ENCODE measurements at places on chromosomes 4 and X.

DNA sequence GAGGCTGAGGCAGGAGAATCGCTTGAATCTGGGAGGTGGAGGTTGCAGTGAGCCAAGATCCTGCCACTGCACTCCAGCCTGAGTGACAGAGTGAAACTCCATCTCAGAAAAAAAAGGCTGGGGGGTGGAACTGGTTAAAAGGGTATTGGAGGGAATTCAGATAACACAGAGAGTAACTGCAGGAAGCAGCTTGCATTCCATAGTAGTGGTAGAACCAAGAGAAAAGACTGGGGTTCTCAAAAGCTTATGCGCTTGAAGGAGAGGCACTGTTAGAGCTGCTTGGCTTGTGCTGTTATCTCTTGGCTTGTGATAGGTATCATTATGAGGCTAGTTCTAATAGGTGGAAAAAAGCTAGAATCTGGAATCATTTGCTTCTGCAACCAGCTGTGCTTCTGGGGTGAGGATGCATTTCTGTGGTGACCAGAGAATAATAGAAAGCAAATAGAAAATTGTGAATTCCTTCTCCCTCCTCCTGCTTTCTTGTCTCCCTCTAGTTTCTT is 91.2 kb upstream of the ELOVL6 start:
- no peak for DNase-seq

DNA sequence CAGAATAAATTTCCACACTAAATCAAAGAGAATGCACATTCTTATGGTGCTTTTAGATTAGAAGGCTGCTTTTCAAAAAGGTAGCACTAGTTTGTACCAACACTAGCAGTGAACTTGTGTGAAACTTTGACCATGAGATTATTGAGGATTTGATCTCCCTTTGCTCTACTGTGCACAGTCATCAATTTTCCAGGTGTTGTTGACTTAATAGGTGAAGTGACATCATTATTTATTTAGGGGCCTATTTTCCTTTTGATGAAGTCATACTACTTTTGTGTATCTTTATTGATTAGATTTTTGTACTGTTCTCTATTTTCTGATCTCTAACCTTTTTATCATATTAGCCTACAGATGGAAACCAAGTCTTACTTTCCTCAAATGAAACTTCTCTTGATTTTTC is 507.9 kb upstream of the LCORL start:
- no peak for DNase-seq

DNA sequence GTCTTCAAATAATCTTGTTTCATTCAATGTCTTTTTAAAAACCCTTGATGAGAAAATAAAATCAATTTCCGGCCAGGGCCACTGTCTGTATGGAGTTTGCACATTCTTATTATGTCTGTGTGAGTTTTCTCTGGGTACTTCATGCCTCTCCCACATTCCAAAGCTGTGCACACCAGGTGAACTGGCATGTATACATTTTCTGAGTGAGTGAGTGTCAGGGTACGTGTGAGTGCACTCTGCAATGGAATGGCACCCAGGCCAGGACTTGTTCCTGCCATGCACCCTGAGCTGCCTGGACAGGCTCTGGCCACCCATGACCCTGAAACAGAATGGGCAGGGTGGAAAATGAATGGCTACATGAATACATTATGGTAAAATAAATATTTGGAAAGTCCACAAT is 61.3 kb downstream of the UBE2NL start:
- DNase-seq, result no peak

DNA sequence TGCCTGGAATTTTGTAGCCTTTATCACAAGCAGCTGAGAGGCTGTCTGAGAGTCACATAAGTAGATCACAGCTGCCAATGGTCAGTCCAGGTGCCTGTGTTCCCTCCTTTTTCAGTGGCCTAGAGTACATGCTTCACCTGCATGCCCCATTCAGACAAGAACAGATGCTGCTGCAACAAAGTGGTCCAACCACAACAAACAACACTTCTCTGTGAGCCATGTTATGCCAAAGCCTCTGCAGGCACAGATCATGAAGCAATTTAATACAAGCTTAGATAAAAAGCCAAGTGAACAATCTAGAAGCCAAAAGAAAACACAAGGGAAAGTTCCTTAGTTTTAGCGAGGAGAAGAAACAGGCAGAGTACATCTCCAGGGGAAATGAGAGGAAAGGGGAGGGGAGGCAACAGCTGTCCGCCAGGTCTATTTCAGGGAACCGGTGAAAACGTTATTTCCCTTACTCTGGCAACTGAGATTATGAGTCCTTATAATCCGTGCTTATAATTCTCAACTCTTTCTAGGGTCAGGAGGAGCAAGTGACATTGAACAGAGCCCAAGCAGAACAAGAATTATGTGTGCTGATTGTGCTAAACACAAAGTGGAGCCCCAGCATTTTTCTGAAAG is 92.6 kb downstream of the TSPAN5 start:
- no peak for DNase-seq

DNA sequence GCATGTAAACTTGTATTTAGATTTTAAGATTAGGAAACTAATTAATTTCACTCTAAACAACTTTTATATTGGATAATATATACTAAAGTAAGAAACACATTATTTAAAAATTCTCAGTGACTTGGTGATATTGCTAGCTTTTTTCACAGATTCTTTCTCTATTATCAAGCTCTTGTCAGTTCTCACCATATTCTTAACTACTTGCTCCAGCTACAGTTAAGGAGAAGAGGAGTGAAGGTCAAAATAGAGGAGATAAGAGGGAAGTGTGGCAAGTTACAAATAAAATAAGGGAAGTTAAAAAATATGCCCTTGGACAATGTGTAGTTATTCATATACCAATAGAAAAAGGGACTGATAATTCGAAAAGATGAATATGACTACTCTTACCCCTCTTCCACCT is 34.7 kb upstream of the NAF1 start:
- DNase-seq, result no peak

- no peak for DNase-seq
Observed at GRCh38 chr4:157222771-157223160, 2.2 kb downstream of the GRIA2 start.

GRCh38 chr4:142840516-142841123 is 5.5 kb downstream of the INPP4B start:
- no peak for DNase-seq

- DNase-seq, result no peak
Observed at GRCh38 chr4:36042122-36042970, 202.0 kb downstream of the ARAP2 start.

DNA sequence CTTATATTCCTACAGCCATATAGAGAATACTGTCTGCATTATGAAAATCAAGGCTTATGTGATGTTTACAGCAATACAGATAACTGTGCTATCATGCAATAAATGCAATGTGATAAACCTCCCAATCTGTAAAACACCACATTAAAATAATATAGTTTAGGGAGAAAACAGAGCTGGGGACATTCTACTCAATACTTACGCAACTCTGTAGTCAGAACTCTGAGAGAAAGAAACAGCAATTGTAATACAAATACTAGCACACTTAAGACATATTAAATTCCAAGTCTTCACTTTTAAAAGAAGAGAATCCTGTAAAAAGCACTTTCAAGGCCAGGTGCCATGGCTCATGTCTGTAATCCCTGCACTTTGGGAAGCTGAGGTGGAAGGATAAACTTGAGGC is 61.4 kb downstream of the ANKRD17 start:
- DNase-seq, result no peak

DNA sequence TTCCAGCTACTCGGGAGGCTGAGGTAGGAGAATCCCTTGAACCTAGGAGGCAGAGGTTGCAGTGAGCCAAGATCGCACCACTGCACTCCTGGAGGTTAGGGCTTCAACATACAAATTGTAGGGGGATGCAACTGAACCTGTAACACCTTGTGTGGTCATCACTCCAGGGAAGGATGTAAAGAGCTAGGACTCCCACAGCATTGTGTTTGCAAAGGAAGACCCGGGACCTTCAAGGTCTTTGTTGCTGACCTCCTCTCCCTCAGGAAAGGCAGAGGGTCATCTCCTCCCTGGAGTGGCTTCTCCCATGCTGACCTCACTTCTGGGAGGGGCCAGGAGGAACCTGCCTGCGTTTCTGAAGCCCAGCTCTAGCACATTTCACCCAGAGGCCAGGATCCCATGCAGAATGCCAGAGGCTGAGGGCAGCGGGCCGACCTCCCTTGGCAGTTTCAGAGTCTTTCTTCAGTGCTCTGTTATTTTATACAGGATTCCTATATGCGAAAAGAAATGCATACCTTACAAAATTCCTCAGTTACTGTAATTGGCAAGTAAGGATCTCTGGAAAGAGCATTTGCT is 80.2 kb downstream of the HTRA3 start:
- no peak for DNase-seq

- DNase-seq, result no peak
Observed at GRCh38 chr4:157700898-157701694, 471.7 kb downstream of the GASK1B start.

DNA sequence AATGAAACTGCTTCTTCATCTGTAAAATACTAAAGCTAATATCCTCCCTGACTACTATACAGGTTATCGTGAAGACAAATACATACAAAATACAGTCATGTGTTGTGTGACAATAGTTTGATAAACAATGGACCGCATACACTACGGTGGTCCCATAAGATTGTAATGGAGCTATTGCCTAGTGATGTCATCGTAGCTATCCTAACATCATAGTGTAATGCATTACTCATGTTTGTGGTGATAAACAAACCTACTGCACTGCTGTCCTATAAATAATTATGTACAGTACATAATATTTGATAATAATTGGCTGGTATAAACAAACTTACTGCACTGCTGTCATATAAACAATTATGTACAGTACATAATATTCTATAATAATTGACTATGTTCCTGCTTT is 5.6 kb upstream of the NEIL3 start:
- DNase-seq, result no peak

DNA sequence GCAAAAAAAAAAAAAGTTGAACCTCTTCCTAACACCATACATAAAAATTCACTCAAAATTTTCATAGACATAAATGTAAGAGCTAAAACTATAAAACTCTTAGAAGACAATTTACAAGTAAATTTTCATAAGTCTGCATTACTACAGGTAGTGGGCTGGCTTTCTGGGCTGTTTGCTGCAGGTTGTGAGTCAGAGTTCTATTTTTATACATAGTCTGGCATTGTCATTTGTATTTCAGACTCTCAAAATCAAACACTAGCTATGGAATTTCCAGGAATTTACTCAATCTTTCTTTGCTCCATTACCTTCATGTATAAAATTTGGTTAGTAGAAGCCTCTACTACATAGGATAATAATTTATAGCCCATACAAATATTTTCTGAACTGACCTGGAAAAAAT is 227.2 kb downstream of the COX18 start:
- no peak for DNase-seq

- DNase-seq, result no peak
Observed at GRCh38 chr4:108301545-108302251, 133.0 kb upstream of the LEF1 start.

DNA sequence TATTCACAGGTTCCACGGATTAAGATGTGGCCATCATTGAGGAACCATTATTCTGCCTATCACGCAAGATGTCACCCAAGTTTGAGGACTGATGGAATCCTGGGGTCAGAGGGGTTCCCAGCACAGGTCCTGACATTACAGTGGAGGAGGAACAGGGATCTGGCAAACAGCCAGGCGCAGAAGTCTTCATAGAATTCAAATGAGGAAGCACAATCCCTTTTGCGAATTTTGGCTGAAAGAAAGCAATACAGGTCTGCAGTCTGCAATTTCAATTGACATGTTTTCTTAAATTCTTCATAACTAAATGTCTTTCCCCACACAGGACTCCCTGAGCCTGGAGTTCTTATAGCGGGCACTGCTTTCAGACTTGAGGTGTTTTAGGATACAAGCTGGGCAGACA is 14.5 kb downstream of the DOCK11 start:
- DNase-seq, result no peak

DNA sequence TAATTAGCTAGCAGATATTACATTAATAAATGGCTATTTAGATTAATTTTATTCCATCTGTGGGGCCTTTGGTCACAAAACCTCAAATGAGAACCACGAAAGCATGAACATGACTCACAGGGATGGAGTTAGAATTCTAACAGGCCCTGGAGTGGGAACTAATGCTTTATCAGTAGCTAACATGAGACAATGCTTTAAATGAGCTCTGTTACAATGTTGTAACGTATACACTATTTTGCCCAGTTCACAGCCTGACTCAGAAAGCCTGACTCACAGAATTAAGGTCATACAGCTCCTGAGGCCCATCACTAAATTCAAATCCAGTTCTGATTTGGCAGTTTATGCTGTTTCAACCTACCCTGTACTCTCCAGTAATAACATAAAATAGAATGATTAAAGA is 23.2 kb downstream of the VEGFC start:
- DNase-seq, result no peak

DNA sequence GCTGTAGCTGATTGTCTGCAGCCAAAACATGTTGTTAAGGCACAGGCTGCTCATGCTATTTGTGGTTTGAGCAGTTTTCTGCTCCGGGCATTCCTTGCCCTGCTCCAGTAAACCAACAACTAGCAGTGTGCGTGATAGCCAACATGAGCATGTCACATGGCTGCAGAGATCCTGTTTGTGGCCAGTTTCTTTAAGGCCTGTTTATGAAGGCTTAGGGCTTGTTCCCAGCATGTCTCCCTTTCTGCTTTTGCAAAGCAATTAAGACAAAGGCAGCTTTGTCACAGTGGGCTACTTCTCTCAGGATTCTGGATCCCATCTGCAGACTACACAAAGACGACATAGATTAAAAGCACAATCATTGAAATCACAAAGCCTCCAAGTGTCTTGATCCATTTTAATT is 160.5 kb downstream of the ZNF518B start:
- DNase-seq, result no peak

- no peak for DNase-seq
Observed at GRCh38 chrX:76279007-76279406, 106.1 kb downstream of the PBDC1 start.

- no peak for DNase-seq
Observed at GRCh38 chr4:5822619-5823018, 70.3 kb downstream of the CRMP1 start.

DNA sequence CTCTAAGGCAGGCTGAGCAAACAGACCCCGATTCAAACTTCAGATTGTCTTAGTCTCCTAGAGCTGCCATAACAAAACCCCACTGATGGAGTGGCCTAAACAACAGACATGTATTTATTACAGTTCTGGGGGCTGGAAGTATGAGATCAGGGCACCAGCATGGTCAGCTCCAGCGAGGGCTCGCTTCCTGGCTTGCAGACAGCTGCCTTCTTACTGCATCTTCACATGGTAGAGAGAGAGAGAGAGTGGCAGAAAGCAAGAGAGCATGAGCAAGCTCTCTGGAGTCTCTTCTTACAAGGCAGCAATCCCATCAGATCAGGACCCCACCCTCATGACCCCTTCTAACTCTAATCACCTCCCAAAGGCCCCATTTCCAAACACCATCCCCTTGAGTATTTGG is 22.3 kb upstream of the SORCS2 start:
- no peak for DNase-seq

GRCh38 chr4:17447675-17448298 is 64.1 kb downstream of the QDPR start:
- DNase-seq, result peak; percentile 59

DNA sequence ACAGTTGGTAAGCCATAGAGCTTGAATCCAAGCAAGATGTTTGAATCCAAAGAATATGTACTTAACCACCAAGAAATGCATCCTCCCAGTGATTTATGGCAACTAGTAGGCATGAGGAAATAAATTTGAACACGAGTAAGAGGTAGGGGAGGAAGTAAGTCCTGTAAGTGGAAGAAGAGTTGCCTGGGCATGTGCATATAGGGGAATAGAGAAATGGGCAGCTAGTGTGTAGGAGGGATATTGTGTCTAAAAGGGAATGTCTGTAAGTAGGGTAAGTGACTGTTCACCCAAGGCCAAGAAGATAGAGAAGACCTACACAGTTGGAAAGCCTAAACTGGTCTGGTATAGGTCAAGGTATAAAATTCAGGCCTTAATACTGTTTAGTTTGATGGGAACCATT is 4.6 kb downstream of the SH3BGRL start:
- no peak for DNase-seq

- no peak for DNase-seq
Observed at GRCh38 chr4:26071688-26072087, 157.7 kb downstream of the SMIM20 start.
